Natural killer cell (primary cell): ENCODE measurements at places on chromosomes 16 and 17. TPM values are rescaled to one million over a fixed set of nuclear protein-coding genes. Genes with fewer than 3 reads are reported as not detected.
A peak's percentile ranks its signal among the peaks of the same experiment; 100 is the strongest.

Gene PTX4
- total RNA-seq, result 0.31 TPM

Gene CRHR1
- total RNA-seq, result not detected

Gene NUDT21
- total RNA-seq, result 78.1 TPM

Gene OTOP2
- total RNA-seq, result not detected

Gene HES7
- 0.77 TPM for total RNA-seq

Gene KRTAP2-2
- not detected for total RNA-seq

GRCh38 chr17:43014020-43014648 lies 7.5 kb downstream of the IFI35 start:
- no peak for DNase-seq

DNA sequence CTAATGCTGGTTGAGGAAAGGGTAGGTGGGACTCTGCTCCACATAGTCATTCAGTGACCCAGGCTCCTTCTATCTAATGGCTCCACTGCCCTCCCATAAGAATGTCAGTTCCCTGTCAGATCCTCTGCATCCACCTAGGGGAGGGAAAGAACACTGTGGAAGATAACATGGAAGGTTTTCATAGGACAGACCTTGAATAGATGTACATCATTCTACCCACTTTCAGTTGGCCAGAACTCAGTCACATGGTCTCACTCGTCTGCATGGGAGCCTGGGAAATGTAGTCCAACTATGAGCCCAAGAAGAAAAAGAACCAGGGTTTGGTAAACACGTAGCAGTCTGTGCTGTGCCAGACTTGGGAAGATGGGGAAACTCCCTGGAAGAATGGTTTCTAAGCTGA lies 27.1 kb upstream of the SCNN1B start:
- DNase-seq, result no peak

GRCh38 chr16:86878236-86879080 lies 300.1 kb downstream of the FOXL1 start:
- DNase-seq, result no peak

GRCh38 chr17:77323413-77324171 lies 182.8 kb downstream of the SEC14L1 start:
- DNase-seq, result no peak

GRCh38 chr17:6046931-6047330 lies 23.2 kb upstream of the WSCD1 start:
- DNase-seq, result no peak

DNA sequence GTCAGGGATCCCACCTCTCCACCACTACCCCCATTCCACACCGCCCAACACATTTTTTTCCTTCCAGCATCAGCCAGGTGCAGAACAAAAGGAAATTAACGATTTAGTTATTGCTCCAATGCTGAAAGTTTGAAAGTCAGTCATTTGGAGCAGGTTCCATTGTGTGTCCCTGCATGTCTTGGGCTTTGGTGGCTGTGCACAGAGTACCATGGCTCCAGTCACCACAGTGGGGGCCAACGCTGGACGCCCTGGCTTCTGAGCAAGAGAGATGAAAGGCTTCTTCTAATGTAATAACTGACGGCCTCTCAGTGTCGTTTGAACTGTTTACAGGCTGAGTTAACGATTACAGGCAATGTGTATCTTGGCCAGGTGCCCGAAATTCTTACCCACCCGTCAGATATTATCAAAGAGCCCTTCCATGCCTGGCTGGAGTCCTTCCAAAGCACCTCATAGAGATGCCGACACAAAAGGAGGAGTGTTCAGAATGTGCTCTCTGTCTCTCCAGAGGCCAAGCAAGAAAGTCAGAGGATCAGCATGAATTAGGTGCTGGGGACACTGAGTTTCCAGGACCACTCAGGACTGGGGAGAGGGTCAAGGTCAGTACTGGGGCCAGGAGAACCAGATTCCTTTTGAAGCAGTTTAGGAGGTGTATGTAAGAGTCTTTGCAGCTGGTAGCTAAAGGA lies 25.9 kb downstream of the RNF43 start:
- no peak for DNase-seq

GRCh38 chr17:74361230-74362068 lies at the start of gene BTBD17:
Gene BTBD17 (minus strand): TSS chr17:74361868. CDS start chr17:74361819, 49 bp downstream.
- DNase-seq, result peak; percentile 37

DNA sequence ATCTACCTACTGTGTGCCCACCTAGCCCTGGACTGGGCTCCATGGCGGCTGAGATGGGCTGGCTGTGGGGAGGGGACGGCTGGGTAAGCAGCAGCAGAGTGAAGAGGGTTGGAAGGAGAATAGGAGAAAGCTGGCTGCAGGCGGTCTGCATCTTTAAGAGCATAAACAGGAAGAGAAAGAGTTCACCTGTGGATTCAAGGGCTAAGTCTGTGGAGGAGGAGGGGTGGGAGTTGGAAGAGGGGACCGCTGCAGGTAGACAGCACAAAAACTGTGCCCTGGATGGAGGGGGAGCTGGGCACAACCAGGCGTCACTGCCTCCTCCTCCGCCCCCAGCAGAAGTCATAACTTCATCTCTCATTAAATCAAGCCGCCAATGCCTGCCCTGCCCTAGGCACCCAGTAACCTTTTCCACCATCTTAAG lies 677 bp downstream of the SLC13A2 start:
- DNase-seq, result no peak

GRCh38 chr17:50265212-50265611 lies 9.1 kb upstream of the TMEM92 start:
- DNase-seq, result no peak

GRCh38 chr16:181565-182021 lies 1.3 kb downstream of the HBQ1 start:
- DNase-seq, result peak; percentile 85

- no peak for DNase-seq
Observed at GRCh38 chr17:17298108-17298507, 5.1 kb upstream of the NT5M start.

GRCh38 chr16:56163938-56164337 lies 27.4 kb upstream of the GNAO1 start:
- no peak for DNase-seq

- DNase-seq, result no peak
Observed at GRCh38 chr16:62738666-62739460, 702.6 kb upstream of the CDH8 start.

DNA sequence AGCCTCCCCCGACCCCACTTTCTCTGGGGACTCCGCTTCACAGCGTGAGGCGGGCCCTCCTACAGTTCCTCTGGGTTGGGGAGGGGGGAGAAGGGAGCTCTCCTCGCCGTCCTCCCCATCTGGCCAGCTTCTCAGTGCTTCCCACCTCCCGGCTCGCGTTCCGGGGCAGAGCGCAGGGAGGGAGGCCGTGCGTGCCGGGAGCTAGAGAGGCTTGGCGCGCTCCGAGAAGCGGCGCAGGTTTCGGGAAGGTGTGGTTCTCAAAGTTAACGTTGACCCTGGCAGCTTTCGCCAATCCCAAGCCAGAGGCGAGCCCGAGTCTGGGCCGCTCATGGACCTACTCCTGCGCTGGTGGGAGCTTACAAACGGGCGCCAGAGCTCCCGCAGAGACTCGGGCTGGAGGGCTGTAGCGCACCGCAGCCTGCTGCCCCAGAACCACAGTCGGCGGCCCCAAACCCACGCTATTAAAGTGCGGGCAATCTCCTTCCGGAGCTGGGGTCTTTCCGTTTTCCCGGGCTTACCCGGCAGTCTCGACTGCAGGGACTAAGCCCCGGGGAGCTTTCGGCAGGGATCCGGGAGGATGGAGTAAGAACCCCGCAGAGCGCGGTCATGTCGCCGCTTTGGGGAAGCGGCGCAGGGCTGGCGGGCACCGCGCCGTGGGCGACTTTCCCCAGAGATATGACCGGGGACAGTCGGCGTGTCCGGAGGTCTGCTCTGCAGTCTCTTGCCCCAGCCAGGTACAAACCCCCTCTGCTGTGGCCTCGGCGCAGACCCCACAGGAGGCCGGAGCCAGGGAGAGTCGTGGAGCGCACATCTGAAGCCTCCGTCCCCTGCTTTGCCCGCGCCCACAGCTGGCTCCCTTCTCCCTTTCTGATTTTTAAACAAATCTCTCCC lies 787 bp downstream of the CDH11 start:
- no peak for DNase-seq

DNA sequence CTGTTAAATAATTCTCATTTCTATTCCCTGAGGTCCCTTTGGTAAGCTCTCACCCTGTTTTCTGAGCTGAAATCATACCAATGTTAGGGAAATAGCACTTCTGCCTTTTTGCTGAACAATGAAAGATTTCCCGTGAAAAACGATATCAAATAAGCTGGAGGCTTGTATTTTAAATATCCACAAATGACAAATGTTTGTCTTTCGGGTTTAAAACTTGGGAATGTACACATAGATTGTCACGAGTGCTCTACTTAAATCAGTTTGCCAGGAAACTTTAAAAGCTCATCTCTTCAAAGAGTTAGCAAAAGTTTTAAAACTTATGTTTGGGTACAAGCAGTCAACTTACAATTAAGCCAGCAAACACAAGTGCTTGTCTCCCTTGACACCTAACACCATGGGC lies 393.5 kb upstream of the MON1B start:
- no peak for DNase-seq

- DNase-seq, result peak; percentile 28
Observed at GRCh38 chr17:55845385-55845784, 94.5 kb downstream of the PCTP start.

DNA sequence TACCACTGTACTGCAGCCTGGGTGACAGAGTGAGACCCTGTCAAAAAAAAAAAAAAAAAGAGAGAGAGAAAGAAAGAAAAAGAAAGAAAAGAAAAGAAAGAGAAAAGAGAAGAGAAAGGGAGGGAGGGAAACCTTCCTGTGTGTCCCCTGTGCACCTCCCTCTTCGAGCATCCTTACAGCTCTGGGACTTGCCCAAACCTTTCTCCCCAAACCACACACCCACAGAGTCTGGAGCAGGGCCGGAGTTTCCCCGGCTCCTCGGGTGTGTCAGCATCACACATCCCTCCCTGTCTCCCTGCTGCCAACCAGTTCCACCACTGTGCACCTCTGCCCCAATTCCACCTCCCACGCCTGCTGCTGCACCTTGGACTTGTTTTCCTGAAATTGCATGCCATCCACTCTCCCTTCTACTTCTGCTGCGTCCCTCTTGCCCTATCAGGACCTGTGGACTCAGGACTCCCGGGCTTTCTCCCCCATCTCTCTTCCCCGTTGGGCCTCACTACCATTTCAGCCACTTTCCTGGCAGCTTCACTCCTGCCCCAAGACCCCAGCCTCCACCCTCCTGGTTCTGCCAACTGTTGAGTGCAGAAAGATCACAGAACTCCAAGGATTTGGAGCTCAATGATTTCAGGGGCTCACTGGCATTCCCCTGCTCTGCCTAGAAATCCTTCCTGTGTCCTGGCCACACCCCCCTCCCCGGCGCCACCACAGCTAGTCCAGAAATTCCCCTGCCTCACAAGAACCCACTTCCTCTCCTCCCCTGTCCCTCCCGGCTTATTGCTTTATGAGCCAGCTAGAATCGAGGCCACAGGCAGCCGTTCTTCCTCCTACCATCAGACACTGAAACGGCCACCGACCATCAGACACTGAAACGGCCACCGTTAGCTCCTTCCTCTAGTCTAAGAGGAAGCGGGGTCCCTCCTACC lies 3.7 kb upstream of the CDK3 start:
- DNase-seq, result no peak

- DNase-seq, result no peak
Observed at GRCh38 chr16:27138257-27138656, 65.1 kb upstream of the KDM8 start.

- DNase-seq, result peak; percentile 70
Observed at GRCh38 chr17:21039839-21040575, 2.8 kb downstream of the USP22 start.

DNA sequence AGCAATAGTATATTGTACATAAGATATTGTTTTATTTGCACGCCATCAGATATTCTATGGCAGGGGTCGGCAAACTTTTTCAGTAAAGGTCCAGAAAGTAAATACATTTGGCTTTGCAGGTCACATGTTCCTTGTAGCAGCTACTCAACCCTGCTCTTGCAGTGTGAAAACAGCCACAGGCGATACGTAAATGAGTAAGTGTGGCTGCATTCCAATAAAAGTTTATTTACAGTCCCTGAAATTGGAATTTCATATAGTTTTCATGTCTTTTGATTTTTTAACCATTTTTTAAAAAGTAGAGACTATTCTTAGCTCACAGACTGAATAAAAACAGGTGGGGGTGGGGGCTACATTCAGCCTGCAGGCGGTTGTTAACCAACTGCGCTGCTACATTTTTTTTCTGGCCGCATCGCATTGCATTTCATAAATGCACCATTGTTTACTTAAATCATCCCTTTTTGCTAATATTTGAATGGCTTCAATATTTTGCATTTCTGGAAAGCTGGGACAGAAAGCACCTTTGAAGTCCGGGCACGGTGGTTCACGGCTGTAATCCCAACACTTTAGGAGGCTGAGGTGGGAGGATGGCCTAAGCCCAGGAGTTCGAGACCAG lies 50.5 kb upstream of the HAPSTR1 start:
- no peak for DNase-seq

DNA sequence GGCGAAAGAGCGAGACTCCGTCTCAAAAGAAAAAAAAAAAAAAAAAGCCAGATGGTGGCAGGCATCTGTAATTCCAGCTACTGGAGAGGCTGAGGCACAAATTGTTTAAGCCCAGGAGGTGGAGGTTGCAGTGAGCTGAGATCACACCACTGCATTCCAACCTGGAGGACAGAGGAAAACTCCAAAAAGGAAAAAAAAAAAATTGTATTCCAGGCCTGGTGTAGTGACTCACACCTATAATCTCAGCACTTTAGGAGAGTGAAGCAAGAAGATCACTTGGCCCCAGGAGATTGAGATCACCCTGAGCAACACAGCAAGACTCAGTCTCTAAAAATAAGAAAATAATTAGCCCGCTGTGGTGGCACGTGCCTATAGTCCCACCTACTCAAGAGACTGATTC lies 20.1 kb downstream of the HBQ1 start:
- no peak for DNase-seq

DNA sequence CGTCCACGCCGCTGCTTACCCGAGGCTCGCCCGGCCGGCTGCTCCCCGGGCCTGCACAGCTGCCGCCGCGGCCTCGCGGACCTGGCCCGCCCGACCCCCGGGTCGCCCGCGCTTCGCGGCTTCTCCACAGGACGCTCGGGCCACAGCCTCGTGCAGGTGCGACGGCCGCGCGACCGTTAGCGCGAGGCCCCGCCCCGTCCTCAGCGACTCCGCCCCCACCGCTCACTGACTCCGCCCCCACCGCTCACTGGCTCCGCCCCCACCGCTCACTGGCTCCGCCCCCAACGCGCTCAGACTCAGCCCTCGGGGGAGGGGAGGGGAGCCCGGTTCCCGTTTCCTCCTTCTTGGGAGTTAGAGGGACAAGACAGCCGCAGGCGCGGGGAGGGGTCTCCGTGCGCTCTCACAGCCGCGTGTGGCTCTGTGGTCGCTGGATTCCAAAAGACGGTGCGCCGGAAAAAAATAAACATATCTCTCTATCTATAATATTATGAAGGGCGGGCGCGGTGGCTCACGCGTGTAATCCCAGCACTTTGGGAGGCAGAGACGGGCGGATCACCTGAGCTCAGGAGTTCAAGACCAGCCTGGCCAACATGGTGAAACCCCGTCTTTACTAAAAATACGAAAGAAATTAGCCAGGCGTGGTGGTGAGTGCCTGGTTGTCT lies at the start of gene MEIOB:
TSS of gene MEIOB (minus strand) at position 191 of the 662 bp plus-strand sequence. CDS start 3,989 bp downstream, outside the sequence.
- DNase-seq, result peak; percentile 24

DNA sequence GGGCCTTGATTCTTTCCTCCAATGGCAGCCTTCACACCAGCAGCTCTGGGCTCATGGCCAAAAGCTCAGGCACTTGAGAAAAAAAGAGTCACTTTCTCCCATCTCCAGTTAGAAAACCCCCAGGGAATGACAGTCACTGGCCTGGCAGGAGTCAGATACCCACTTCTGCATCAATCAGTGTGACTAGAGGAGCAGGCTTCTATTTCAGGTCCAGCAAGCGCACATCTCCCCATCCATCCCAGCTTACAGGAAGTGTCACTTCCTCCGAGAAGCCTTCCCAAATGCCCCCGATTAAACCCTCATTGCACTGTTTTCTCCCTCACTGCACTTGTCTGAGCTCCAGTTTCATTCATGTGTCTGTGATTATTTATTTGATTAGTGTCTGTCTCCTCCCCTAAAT lies 30.4 kb upstream of the CCL1 start:
- DNase-seq, result no peak
